ENCODE measurements at places on chromosomes 1 and 21.

GRCh38 chr1:180811886-180812285 lies 100.8 kb upstream of the KIAA1614 start:
- DNase-seq = no peak

GRCh38 chr21:41195311-41195710 lies 27.4 kb downstream of the BACE2 start:
- no peak for DNase-seq

GRCh38 chr1:185401019-185401418 lies 84.0 kb upstream of the IVNS1ABP start:
- no peak for DNase-seq

GRCh38 chr1:117886101-117886795 lies 43.2 kb downstream of the GDAP2 start:
- no peak for DNase-seq

- DNase-seq = no peak
Measured at GRCh38 chr1:15657021-15657420, 27.1 kb upstream of the PLEKHM2 start.
